ENCODE measurements at places on chromosomes 7 and 10.

GRCh38 chr7:30221764-30222163, 62.6 kb upstream of the ZNRF2 start:
- no peak for DNase-seq

DNA sequence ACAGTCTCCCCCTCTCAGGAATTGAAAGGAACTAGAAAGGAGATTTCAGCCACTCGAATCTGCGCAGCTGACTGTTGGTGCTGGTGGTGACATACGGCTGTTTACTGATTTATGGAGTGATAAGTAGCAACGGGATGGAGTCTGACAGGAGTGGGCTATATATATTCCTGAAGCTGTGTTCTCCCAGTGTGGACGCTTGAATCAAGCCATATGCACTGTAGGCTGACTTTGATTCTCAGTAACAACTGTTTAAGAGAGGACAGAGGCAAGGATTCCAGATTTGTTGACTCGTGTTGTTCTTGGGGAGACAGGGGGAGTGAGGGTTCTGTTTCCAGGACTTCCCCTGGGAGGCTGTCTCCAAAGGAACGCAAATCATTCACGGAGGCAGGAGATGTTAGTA, 260.1 kb upstream of the AUTS2 start:
- no peak for DNase-seq

DNA sequence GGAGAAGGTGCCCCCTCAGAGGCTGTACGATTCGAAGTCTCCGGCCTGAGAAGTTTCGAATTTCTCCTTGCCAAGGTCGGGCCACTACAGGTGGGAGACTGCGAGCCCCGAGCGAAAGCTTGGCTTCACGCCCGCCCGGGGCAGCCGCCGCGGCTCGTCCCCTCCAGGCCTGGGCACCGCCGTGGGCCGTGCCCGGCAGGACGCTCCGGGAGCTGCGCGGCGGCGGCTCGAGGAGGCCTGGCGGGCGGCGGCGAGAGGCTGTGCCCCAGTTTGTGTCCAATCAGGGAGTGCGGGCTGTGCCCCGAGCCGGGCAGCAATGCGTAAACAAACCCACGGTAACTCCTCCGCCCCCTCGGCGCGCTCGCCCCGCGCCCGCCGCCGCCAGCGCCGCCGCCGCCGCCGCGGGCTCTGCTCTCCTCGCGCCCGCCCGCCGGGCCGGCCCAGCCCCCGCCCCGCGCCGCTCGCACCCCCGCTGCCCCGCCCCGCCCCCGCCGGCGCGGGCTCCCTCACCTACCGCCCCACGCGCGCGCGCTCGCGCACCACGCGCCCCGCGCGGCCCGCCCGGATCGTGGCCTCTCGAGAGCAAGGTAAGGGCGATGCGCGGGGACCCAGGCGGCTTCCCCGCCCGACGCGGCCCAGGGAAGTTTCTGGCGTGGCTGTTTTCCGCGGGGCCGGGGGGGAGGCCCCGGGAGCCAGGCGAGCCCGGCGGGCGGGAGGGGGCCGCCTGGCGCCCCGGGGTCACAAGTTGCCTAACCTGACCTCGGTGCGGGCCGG, 57.8 kb upstream of the PCGF5 start:
- peak; percentile 54 for DNase-seq

GRCh38 chr10:124743191-124744101, 732 bp downstream of the FAM53B start:
- peak; percentile 15 for DNase-seq

- DNase-seq: no peak
Measured at GRCh38 chr10:53606981-53607380, 834.4 kb upstream of the MBL2 start.

DNA sequence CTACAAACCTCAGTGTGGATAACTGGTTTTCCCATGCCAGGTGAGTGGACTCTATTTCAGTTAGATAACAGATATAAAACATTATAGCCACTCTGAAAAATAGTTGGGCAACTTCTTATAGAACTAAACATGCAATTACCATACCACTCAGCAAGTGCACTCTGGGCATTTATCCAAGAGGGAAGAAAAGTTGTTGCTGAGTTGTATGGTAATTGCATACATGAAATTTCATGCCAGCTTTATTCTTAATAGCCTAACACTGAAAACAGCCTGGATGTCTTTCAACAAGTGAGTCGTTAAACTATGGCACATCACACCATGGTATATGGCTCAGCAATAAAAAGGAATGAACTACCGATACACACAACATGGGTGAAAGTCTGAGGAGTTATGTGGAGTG, 10.6 kb upstream of the UPP1 start:
- DNase-seq: peak; percentile 40

- no peak for DNase-seq
Measured at GRCh38 chr7:5232485-5232837, 42.4 kb downstream of the WIPI2 start.

DNA sequence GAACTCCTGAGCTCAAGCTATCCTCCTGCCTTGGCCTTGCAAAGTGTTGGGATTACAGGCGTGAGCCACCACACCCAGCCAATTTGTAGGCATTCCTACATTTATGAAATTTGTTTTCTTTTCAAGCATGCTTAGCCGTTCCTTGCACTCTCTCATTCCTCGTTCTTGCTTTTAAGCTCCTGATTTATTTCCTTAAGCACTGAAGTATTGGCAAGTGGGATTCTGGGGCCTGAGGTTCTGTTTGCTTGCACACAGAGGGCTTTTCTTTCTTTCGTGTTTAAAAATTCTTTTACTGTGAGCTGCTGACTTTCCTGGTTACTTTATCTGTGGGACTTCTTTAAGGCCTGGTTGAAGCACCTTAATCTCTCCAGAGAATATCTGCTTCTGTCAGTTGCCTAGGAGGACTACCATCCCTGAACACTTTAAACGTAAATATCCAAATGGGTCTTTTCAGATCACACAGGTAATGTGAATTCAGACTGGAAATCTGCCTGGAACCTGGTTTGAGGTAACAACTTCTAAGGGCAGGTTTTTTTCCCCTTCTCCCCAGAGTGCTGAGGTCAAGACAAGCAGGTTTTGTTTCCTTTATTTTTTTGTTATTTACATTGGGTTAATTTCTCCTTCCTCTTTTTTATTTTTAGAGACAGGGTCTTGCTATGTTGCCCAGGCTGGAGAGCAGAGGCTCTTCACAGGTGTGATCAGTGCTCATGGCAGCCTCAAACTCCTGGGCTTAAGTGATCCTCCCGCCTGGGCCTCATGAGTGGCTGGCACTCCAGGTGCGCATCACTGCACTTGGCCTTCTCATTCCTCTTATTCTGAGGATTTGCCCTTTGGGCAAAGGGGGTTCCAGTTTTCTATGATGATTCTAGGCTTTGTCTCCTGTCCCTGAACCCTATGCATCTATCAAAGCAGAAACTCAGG, 102.9 kb downstream of the PFKFB3 start:
- DNase-seq: no peak

GRCh38 chr10:23326544-23327307, 17.9 kb downstream of the C10orf67 start:
- no peak for DNase-seq

- no peak for DNase-seq
Measured at GRCh38 chr10:47379901-47380300, 4.2 kb downstream of the ZNF488 start.

DNA sequence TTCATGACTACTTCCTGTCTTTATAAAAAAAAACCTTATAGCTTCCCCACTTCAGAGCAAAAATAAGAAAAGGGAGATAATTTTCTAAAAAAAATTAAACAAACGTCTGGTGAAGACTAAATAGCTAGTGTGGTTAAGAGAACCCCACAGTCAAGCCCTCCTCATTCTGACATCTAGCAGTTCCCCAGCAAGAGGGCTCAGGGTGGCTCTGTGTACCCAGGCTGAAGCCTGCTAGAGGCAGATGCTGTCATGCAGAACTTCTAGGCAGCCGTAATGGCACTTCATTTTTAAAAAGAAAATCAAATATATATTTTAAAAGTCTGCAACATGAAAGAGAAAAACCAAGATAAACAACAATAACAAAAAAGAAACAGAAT, 223.1 kb upstream of the KLF14 start:
- no peak for DNase-seq

DNA sequence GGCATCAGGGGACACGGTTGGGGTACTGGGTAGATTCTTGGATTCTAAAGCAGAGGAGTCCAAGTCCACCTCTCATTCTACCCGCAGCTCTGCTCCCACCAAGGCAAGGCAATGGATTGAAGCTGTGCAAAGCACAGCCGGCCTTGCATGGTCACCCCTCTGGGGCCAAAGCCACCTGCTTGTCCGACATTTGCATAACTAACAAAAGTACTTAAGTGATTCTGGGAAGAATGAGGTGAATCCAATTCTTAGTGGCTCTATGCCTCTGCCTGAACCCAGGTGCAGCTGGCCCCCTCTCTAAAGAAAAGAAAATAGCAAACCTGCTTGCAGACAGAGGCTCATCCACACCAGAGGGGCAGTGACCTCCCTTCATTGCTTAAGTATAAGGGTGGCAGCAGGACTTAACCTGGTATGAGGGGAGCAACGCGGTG, 10.7 kb upstream of the COBL start:
- DNase-seq: no peak

GRCh38 chr10:72819053-72819452, 74.5 kb upstream of the OIT3 start:
- DNase-seq: no peak

- DNase-seq: no peak
Measured at GRCh38 chr10:110207805-110208613, 604 bp downstream of the MXI1 start.

DNA sequence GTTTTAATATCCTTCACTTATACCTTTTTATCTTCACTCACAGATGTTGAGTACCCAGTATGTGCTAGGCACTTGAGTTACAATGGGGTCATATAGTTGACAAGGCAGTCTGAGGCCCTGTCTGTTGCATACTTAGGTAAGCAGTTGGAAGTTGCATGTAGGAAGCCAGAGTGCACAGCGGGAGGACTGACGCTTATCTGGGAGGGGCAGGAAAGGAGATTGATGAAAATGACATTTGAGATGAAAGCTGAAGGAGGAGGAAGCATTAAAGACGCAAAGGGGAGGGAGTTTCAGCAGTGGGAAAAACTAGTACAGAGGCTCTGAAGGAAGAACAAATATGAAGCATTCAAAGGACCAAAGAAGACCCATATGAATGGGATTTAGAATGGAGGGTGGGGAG, 266.2 kb downstream of the HTR7 start:
- peak; percentile 4 for DNase-seq

DNA sequence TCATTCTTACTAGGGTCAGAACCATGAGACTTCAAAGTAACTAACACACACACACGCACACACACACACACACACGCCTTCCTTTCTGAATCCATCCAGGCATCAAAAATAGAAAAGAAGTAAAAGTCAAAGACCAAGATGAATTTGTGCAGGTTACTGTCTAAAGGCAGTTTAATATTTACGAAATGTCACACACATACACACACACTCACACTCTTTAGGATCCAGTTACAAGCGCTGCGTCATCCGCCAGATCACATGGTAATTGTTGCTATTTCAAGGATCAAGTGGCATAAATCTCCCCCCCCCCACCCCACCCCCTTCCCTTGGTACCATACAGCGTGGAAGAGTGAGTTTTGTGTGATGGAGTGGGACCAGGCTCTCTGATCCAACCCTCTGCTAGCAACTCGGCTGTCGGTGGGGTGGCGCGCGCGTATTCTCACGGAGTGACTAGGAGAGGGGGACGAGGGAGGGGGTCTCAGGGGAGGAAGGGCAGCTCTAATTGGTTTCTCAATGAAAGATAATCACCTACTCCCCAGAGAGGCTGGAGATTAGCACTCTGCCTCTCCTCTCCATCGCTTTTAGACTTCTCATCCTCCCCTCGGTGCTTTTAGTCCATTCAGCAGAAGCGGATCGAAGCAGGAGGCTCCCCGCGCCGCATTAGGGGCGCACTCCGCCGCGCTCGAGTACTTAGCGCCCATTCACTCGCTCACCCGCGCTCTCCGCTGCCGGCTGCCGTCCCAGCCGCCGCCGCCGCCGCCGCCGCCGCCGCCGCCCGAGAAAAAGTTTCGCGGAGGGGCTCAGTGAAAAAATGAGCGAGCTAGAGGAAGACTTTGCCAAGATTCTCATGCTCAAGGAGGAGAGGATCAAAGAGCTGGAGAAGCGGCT, 83.5 kb upstream of the PRKG1 start:
- peak; percentile 38 for DNase-seq

All from NCI-H345 (cell line).